ENCODE measurements at places on chromosomes 3 and 15.

- DNase-seq, result no peak
Measured at GRCh38 chr3:117734496-117734895, 1024.9 kb downstream of the TUSC7 start.

DNA sequence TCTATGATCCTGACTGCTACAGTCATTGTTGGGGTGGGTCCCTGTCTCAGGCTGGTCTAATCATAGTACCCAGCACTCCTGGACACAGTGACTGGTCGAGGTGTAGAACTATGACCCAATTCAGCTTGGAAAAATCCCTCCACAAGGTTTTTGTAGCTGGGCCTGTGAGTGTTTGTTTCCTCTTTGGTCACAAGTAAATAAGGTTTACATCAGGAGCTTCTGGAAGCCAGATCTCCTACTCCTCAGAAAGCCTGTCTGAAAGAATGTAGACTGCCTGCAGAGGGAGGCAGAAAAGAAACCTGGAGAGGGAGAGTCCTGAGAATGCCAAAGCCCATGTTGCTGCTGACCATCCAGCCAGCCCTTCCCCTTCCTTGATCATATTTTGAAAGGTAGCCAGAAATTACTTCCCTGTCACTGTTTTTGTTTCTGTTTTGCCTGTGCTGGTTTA, 123.2 kb downstream of the RAP2B start:
- DNase-seq, result no peak

DNA sequence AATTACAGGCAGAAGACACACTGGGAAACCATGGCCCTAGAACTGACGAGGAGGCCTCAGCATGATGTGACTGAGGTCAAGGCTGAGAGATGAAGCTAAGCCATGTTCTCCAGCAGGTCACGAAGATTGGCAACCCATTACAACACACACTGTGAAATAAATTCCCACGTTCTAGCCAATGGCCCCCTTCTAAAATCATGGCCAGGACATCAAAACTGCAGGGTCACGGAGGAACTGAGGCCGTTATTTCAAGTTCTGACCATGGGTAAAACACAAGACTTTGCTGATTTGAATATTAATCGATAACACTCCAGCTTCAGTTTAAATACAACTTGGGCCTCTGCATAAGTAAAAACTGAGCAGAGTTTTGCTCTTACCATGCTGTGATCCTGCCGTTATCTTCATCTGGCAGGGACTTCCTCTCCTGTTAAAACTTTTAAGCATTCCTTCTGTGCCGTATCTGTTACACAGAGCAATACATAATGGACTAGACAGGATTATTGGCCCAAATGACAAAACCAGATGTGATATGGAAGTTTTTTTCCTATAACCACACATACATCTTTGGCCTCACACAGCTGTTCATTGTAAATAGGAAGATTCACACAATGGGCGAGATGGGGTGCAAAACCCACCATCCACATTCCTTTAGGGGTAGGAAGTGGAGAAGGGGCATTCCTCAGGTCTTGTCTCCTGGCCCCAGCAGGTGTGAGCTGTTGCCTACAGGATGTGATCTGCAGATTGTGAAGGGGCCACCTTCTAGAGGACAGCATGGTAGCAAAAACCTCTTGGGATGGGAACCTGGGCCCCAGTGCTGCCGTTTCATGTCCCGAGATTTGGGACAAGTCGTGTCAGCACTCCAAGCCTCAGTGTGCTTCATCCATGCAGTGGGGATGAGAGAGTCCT, 207.4 kb downstream of the OPA1 start:
- DNase-seq, result no peak

DNA sequence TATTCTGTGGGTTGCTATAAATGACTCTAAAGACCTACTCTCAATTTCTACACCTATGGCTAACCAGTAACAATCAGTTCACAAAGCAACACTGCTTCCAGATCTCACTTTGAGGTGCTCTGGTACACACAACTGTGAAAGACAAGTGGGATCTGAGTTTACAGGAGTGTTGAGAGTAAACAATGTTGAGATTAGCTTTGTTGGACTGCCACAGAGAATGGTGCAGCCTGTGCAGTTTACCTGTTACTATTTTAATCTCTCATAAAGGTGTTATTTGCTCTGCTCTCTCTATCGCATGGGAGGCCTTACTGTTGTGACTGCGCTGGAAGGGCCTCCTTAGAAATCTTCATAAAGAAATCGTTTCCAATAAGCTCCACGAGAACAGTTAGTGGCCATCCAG, 112.0 kb downstream of the SOX2 start:
- DNase-seq, result no peak

- DNase-seq, result peak; percentile 10
Measured at GRCh38 chr15:29680465-29681165, 141.7 kb downstream of the TJP1 start.

DNA sequence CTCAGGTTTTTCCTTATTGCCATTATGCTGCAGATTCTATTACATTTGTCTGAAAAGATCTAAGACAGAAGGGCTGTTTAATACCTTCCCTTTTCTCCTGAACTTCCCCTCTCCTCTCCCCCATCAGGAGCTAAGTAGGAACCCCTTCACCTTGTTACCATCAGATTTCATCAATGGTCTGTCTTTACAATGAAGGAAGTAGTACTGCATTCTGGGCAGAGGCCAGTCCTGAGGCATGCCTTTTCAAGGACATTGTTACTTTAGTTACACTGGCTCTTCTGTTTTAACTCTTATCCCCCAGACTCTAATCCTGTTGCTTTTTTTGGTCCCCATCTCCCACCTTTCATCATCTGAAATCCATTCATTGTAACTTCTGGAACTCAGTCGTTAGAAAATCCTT, 8.1 kb downstream of the CTNNB1 start:
- DNase-seq, result no peak
